Stimulated activated naive CD8-positive, alpha-beta T cell treated with anti-CD3 and anti-CD28 coated beads, Interleukin-15, Interleukin-2, amounts not matched to agents 100 U/mL and 50 U/mL, for 24 hours (primary cell): ENCODE measurements at places on chromosomes 6 and 20.
A peak's percentile ranks its signal among the peaks of the same experiment; 100 is the strongest.

DNA sequence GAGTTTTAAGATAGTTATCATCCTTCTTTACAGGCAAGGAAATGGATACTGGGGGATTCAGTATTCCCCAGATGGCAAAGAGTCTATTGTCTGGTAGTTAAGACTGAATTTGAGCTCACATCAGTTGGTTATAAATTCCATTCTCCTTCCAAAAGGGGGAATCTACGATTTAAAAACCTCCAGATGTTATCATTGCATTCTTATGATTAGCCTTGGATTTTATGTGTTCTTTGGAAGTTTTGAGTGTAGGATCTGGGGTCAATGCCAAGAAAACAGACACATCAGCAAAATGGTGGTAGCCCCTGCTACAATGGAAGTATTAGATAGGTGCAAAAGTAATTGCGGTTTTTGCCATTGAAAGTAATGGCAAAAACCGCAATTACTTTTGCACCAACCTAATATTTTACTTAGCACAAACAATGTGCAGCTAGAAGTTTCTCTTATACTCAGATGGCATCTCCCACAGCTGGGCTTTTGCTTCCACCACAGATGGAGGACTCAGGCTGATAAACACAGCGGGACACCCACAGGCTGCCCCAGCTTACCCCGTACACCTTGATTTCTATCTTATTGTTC lies 168.2 kb upstream of the RIN2 start:
- no peak for DNase-seq

GRCh38 chr20:48538856-48539255 lies 288.9 kb downstream of the PREX1 start:
- DNase-seq, result no peak

DNA sequence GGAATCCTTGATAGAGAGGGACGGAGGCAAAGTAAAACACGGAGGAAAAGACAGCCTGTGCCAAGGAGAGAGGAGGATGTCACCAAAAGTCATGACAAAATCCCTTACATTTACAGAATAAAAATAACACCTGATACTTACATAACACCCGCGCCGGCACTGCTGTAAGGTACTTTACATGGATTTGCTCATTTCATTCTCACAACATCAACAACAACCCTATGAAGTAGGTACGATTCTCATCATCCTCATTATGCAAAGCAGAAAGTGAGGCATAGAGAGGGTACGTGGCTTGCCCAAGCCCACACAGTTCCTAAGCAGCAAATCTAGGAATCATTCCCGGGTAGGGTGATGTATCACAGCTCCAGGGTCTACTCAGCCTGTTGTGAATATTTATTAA lies 67.6 kb upstream of the NFATC2 start:
- no peak for DNase-seq

- no peak for DNase-seq
Observed at GRCh38 chr6:115302731-115303130, 758.0 kb downstream of the FRK start.

GRCh38 chr20:33370291-33370690 lies 31.0 kb downstream of the CDK5RAP1 start:
- peak; percentile 14 for DNase-seq

DNA sequence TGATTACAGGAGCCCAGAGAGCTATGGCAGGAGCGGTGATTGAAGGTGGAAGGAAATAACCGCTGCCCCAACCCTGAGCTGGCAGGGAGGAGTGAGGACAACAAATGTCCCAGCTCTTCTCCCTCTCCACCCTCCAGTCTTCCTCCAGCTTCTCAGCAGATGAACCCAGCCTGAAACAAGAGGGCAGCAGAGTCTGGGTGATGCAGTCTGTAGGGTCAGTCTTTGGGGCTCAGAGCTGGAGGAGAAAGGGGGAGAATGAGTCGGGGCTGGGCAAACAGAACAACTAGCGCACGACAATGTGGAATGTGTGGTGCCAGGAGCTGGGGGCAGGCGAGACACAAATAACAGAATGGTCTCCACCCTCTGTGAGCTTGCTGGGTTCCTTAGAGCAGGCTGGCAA lies 4.5 kb upstream of the GUCA1A start:
- no peak for DNase-seq

DNA sequence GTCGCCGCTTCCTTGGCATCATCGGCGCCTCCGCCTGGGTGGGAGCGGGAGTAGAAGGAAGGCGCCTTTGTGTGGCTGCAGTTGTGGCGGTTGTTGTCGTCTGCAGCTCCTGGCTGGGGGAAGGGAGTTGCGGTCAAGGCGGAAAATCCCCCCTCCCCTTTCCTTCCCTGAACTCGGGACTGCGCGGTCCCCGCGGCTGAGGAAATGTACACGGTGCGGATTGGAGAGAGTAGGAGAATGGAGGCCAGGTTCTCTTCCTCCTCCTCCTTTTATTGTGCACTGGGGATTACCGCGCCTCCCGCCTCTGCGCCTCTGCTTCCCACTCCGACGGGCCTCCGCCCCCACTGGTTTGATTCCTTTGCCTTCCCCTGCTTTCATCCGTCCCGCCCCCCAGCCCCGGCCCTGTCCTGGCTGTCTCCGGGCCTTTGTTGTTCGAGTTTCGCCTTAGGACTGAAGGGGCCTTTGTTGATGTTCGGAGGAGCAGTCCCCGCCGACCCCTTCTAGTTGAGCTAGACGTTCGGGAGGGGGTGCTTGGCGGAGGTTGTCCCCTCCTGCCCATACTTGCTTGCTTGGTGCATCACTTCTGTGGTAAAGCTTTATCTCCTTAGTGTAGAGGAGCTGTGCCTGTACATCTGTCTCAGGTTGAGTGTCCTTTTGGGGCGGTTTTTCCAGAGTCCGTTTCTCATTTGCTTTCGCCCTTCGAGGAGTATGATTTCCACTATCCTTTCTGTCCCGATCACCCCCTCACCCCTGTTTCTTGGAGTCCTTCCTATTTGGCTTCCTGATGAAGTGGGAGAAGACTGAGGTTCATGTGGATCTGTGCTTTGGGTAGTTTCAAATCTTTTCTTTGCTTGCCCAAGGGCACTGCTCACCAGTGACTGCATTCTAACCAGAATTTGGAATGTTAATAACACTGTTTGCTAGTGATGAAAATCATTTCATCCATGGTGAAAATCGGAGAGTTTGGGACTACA lies 764 bp downstream of the ZNF292 start:
- DNase-seq, result peak; percentile 60

GRCh38 chr6:129314575-129314974 lies 395.4 kb downstream of the ARHGAP18 start:
- DNase-seq, result no peak

GRCh38 chr20:64205611-64206026 lies 41.4 kb downstream of the MYT1 start:
- no peak for DNase-seq

DNA sequence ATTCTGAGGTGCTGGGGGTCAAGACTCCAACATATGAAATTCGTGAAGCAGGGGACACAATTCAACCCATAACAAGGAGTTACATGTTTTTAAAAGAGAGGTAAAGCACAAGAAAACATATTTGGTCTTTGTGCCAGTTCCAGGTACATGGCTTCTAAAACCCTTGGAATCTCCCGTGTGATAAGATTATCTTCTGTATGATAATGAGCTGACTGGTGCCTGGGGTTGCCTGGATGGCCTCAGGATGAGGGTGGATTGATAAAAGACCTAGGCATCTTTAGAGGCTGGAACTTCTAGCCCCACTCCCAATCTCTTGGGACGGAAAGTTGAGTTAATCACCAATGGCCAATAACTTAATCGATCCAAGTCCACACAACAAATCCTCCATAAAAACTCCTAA lies 87.0 kb downstream of the FAM217A start:
- DNase-seq, result no peak

GRCh38 chr20:46021361-46022359 lies 7.4 kb upstream of the SLC12A5 start:
- DNase-seq, result peak; percentile 70

DNA sequence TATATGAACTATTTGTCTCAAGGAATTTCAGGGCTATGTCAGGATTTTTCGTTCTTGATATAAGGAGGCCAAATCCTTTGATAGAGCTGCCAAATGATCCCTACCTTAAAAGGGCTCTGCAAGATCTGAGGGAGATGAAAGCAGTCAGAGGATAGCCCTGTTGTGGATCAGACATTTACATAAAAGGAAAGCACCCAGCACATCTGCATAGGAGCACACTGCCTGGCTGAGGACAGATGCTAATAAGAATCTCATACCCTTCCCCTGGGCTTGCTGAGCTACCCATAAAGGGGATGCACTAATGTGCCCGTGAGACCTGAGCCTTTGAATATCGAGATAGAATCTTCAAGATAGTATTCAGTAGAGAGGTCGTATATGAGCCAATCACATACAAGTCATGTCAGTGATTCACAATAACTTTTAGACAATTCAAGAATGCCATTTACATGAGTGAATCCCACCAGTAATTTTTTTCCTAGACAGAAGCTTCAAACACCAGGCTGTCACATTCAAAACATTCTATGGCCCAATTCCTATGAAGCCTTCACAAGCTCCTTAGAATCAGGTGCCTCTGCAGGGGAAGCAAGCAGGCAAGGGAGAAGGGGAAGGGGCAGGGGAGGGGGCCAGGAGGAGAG lies 71.1 kb downstream of the STMND1 start:
- DNase-seq, result no peak

- no peak for DNase-seq
Observed at GRCh38 chr6:110761371-110761770, 53.9 kb downstream of the CDK19 start.

GRCh38 chr6:2688401-2689064 lies 62.2 kb downstream of the MYLK4 start:
- DNase-seq, result no peak

- no peak for DNase-seq
Observed at GRCh38 chr6:22732176-22732970, 163.0 kb downstream of the HDGFL1 start.

DNA sequence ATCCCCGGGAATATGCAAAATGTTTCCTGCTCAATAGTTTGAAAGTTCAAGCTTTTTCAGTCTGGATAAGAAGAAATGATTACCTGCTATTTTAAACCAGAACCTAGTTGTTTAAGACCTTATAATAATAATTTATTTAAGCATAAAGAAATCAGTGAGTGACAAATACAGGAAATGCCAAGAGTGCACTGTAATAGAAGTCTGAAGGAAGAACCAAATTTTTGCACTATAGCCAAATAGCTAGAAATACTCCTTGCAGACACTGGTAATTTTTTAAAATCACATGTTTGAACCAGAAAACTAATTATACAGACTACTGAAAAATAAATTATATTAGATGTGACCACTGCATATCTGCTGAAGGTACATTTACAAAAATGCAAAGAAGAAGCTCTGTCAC lies 93.2 kb downstream of the MMS22L start:
- DNase-seq, result no peak

DNA sequence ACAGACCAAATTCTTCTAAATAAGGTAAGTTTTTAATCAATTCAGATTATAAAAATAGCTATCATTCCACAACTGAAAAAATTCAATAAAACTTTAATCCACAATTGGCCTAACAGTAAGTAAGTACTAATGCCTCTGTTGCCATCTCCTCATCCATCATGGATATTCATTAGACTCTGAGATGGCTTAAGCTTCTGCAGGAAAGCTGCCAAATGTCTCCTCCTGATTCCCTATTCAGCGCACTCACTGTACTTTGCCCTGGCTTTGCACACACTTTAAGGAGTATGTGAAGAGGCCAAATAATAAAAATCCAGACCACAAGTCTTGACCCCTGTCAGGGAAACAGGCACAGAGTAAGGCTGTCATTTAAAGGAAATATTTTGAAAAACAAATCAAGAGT lies 23.6 kb downstream of the PGM3 start:
- no peak for DNase-seq

DNA sequence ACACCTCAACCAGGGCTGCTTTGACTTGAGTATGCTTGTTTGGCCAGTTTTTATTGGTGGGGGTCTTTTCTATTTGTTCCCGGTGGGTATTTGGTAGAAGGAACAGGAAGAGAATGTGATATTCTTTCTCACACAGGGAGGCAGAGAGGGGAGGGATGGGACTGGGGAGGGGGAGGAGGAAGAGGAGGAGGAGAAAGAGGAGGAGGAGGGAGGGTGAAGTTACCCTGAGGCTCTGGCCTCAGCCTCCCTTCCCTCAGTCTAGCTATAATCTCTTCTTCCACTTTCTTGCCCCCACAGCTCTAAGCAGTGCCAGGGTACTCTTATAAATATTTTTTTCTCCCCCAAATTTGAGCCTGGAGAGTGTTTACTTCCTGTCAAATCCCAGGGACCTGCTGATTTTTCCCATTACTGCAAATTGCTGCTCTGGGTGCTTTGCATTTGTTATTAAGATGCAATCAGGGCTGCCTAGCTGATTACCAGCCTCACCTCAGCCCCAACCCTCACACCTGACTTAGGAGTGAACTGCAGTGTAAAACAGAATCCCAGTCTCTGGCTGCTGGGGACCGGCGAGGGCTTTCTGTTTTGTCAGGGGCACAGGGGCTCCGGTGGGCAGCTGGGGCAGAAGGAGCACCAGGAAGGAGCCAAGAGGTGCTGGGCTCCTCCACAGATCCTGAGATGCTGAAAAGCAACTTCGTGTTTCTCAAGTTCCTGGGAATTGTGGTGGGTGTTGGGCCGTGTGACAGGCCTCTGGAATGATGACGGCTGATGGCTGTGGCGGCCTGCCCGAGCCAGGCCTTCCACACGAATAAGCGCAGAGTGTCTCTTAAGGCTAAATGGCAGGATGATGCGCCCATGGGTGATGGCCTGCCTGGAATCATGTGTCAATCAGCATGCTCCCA lies 141.4 kb downstream of the CD83 start:
- DNase-seq, result no peak

DNA sequence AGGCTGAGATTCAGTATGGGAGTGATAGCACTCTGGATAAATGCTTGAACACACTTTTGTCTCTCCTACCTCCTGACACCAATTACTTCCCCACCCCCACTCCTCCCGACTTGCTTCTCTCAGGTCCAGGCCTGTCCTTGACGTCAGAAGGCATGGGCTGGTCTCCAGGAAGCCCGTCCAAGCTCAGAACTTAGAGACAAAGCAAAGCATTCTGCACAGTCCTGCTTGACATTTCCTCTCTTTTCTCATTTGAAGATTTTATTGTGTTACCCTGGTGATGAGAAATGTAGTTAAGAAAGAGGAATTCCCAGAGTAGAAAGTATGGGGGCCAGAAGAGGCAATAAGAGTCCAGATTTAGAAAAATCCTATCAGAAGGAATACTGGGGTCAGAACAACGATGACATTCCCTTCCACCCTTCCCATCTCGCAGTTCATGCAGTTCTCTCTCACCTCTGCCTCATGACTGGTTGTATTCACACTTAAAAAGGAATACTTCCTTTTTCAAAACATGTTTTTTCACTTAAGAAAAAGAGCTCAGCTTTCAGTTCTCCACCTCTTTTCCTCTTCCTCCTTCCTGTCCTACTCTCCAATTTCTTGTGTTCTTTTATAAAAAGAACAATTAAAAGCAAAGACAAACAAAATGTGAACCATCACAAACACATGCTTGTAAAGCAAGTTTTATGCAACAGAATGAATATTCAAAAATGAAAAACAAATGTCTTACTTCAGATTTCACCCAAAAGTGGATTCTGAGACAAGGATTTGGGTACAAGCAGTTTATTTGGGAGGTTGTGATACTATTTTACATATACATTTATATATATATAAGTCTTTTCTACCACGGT lies 18.5 kb upstream of the FAM184A start:
- no peak for DNase-seq

DNA sequence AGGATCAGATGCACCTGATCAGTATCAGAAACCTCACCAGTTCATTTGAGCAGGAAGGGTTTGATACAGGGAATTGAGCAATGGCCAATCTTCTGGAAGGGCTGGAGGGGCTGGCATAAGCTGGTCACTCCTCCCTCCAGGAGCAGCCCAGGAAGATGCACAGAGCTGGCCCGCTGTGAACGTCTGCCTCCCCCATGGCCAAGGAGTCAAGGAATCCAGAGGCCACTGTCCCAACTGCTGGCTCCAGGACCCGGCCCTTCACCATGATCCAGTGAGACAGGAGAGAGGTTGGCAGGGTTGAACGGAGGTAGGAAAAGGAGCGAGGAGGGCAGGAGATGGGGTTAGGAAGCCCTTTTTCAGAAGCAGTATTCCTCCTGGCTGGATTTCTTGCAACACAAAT lies 113.9 kb upstream of the CST7 start:
- DNase-seq, result no peak
